Peyer's patch (tissue), 4 donors: ENCODE measurements at places on chromosomes 2 and 18. TPM values are rescaled to one million over a fixed set of nuclear protein-coding genes. Genes with fewer than 3 reads are reported as not detected.

Gene CRYGD
- not detected for total RNA-seq

- no peak overlapping the region for H3K4me3 ChIP-seq
- DNase-seq = no peak
- H3K36me3 ChIP-seq = no peaks in the 10 kb centered on the region
- no peak overlapping the region for H3K27ac ChIP-seq
- H3K4me1 ChIP-seq = no peaks in the 10 kb centered on the region
Measured at GRCh38 chr2:149724091-149724490, 136.5 kb upstream of the MMADHC start.

GRCh38 chr2:221505605-221506004 is 66.5 kb downstream of the EPHA4 start:
- no peak for DNase-seq
- H3K27me3 ChIP-seq = no peaks in the 10 kb centered on the region
- H3K4me3 ChIP-seq = no peak overlapping the region
- H3K27ac ChIP-seq = no peak overlapping the region

Gene LHCGR
- not detected for total RNA-seq

DNA sequence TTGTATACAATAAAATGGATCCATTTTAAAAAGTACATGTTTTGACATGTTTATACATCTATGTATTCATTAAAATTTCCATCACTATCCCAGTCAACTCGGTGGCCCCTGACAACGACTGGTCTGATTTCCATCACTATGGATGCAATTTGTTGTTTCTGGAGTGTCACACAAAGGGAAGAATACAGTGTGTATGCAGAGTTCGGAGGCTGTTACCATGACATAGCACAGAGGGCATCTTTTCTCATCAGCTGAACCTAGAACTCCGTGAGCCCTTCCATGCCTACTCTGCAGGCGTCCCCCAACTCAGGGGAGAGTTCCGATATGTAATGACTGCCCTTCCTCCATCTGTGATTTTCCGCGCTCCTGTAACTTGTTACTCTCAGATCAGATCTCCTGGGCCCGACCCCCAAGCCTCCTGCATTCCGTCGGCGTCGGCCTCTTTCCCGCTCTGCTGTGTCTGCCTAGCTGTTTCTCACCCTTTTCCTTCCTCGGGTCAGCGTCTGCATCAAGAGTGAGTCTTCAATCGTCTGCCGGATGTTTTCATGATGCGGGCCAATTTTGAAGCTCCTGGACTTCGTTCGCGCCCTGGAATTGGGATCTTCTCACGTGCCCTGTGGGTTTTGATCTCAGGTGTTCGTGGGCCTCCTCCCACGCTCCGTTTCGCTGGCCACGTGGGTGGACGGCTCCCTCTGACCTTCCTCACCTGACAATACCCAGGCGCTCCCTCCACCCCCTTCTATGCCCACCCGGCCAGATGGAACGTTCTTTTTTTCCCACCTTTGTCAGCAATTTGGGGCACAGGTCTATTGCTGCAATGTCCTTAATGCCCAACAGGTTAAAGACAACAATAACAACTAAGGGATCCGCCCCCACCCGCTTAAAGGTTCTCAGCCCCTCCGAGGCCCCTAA is 161.0 kb downstream of the TWIST2 start:
- H3K36me3 ChIP-seq = no peaks in the 10 kb centered on the region
- no peak overlapping the region for H3K27ac ChIP-seq
- H3K4me1 ChIP-seq = no peaks in the 10 kb centered on the region
- H3K4me3 ChIP-seq = no peak overlapping the region
- DNase-seq = no peak

- no peaks in the 10 kb centered on the region for H3K27me3 ChIP-seq
- no peaks in the 10 kb centered on the region for H3K36me3 ChIP-seq
- no peak for DNase-seq
Measured at GRCh38 chr2:217661378-217661777, 341.4 kb downstream of the TNS1 start.

DNA sequence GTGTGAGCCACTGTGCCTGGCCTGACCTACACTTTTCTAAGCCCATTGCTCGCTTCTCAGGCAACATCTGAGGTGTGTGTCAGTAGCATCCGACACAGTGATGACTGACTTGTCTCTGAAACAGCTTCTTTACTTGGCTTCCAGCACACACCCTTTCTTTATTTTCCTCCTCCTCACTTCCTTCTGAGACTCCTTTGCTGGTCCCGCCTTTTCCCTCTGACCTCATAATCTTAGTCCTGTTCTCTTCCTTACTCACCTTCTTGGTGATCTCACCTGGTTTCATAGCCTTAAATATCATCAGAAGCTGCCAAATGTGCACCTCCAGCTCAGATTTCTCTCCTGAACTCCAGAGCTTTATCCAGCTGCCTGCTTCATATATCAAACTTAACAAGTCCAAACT is 66.6 kb upstream of the PELI1 start:
- H3K27ac ChIP-seq = peak overlapping the region; percentile 32
- H3K36me3 ChIP-seq = no peaks in the 10 kb centered on the region
- H3K4me3 ChIP-seq = no peak overlapping the region
- no peaks in the 10 kb centered on the region for H3K27me3 ChIP-seq
- no peak for DNase-seq
- H3K4me1 ChIP-seq = peaks cover 18% of the 10 kb centered on the region

DNA sequence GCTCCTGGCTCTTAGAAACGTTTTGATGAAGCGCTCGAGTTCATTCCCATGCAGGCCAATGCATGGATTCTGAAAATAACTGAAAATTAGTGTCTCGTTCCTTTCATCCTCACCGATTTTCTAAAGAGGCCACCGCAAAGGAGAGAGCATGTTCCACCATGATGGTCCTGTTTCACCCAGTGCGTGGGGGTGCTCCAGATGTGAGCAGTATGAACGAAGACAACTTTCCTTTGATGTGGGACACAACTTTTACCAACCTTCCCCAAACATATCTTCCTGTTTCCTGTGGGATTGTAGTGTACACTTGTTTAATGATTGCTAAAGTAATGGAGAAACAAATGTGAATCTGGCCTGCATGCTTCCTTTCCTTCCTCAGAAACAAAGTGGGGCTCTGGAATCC is 114.5 kb downstream of the PRPF40A start:
- no peaks in the 10 kb centered on the region for H3K36me3 ChIP-seq
- H3K4me3 ChIP-seq = no peak overlapping the region
- no peaks in the 10 kb centered on the region for H3K4me1 ChIP-seq
- H3K27me3 ChIP-seq = no peaks in the 10 kb centered on the region
- no peak overlapping the region for H3K27ac ChIP-seq

- no peaks in the 10 kb centered on the region for H3K36me3 ChIP-seq
- H3K27me3 ChIP-seq = no peaks in the 10 kb centered on the region
- no peak for DNase-seq
- no peak overlapping the region for H3K27ac ChIP-seq
Measured at GRCh38 chr2:228675091-228675490, 493.6 kb upstream of the SPHKAP start.

GRCh38 chr2:8454797-8455196 is 227.1 kb upstream of the ID2 start:
- DNase-seq = no peak
- H3K4me1 ChIP-seq = no peaks in the 10 kb centered on the region
- H3K27me3 ChIP-seq = no peaks in the 10 kb centered on the region
- peak overlapping the region; percentile 26 for H3K27ac ChIP-seq

Gene HOXD11
- total RNA-seq = not detected

GRCh38 chr2:62568074-62568473 is 62.1 kb upstream of the TMEM17 start:
- no peaks in the 10 kb centered on the region for H3K4me1 ChIP-seq
- no peaks in the 10 kb centered on the region for H3K27me3 ChIP-seq
- no peaks in the 10 kb centered on the region for H3K36me3 ChIP-seq

- H3K4me3 ChIP-seq = no peak overlapping the region
- no peaks in the 10 kb centered on the region for H3K27me3 ChIP-seq
- H3K27ac ChIP-seq = no peak overlapping the region
- no peak for DNase-seq
- H3K36me3 ChIP-seq = no peaks in the 10 kb centered on the region
- no peaks in the 10 kb centered on the region for H3K4me1 ChIP-seq
Measured at GRCh38 chr2:164447660-164448059, 173.6 kb downstream of the GRB14 start.

- no peaks in the 10 kb centered on the region for H3K4me1 ChIP-seq
- H3K27ac ChIP-seq = no peak overlapping the region
- no peak for DNase-seq
- H3K36me3 ChIP-seq = no peaks in the 10 kb centered on the region
Measured at GRCh38 chr2:187618813-187619212, 64.6 kb upstream of the TFPI start.

- no peaks in the 10 kb centered on the region for H3K27me3 ChIP-seq
- no peaks in the 10 kb centered on the region for H3K36me3 ChIP-seq
- H3K27ac ChIP-seq = no peak overlapping the region
- H3K4me1 ChIP-seq = no peaks in the 10 kb centered on the region
- H3K4me3 ChIP-seq = no peak overlapping the region
Measured at GRCh38 chr2:218852911-218853667, 6.5 kb upstream of the WNT6 start.

Gene TMEM200C
- not detected for total RNA-seq

- H3K36me3 ChIP-seq = peaks cover 67% of the 10 kb centered on the region
- H3K27ac ChIP-seq = no peak overlapping the region
- H3K4me1 ChIP-seq = no peaks in the 10 kb centered on the region
- no peaks in the 10 kb centered on the region for H3K27me3 ChIP-seq
- no peak for DNase-seq
Measured at GRCh38 chr18:45852631-45853030, 27.2 kb downstream of the SIGLEC15 start.

DNA sequence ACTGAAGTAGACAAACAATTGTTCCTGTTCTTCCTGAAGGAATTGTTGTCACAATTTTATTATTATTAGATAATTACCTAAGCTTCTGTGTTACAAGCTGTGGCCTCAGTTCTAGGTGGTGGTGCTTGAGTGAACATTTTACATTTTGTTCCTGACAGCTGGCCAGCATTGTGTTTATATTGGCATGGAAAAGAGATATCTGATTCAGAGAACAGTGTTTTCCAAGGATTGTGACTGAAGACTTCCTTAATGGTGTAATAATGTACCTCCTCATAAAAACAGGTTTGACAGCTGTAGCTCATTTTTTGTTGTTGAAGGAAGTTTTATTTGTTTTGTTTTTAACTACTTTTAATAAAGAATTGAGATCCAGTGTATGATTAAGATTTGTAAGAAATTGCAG is 95.2 kb downstream of the EPB41L5 start:
- H3K27ac ChIP-seq = no peak overlapping the region
- no peak overlapping the region for H3K4me3 ChIP-seq
- no peak for DNase-seq
- no peaks in the 10 kb centered on the region for H3K27me3 ChIP-seq

DNA sequence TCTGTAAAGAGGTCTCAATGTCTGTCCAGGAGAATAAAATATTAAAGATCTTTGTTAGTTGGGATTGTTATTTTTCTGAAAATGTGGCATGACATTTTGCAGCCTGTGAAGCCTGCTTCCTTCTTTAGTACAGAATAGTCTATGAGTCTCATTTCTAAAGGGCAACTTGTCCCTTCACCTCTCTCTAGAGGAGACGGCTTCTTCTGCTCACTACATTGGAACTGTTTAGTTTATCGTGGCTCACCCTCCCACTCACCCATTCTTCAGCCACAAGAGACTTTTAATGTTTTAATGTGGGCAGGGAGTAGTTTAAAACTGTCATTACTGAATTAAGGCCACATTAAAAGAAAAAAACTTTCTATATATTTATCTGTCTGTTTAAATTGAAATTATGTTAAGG is 161.0 kb downstream of the BARD1 start:
- H3K27ac ChIP-seq = no peak overlapping the region
- H3K4me1 ChIP-seq = no peaks in the 10 kb centered on the region
- no peaks in the 10 kb centered on the region for H3K36me3 ChIP-seq
- no peak for DNase-seq
- H3K4me3 ChIP-seq = no peak overlapping the region
- no peaks in the 10 kb centered on the region for H3K27me3 ChIP-seq

Gene ZNF396
- total RNA-seq = 5.1 TPM

DNA sequence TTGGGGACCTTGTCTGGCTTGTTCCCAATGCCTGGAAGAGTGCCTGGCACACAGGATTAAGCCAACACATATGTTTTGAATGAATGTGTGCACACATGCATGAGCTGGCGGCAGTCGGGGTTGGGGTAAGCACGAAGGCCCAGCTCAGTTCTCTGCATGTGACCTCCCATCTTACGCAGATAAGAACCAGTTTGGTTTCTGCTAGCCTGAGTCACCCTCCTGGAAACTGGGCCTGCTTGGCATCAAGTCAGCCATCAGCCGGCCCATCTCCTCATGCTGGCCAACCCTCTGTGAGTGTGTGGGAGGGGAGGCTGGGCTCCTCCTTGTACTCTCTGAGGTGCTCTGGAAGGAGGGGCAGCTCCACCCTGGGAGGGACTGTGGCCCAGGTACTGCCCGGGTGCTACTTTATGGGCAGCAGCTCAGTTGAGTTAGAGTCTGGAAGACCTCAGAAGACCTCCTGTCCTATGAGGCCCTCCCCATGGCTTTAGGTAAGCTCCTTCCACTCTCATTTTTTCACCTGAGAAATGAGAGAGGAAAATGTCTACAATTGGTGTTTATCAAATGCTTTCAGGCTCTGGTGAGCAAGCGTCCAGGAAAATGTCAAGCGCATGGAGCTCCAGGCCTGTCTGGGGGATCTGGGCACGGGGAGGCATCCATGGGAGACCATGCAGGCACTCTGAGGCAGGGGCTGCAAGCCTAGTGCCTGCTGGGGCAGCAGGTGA is 9.7 kb upstream of the IL1RN start:
- peak overlapping the region; percentile 89 for H3K27ac ChIP-seq
- DNase-seq = peak; percentile 70
- H3K4me1 ChIP-seq = peaks cover 12% of the 10 kb centered on the region
- H3K4me3 ChIP-seq = no peak overlapping the region
- H3K27me3 ChIP-seq = no peaks in the 10 kb centered on the region

DNA sequence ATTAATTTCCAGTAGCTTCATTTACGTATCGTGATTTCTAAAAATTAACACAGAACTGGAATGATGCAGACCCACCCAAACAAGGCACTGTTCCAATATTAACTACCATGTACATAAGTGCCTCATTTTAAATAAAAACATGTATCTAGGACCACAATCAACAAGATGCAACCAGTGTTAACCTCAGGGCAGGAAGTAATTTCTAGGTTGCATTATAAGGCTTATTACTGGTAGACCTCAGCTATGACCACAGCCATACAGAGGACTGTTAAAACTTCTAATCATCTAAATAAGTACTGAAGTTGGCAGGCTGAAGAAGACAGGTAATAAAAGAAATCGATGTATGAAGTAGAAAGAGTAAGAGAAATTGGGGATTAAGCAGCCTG is 262.9 kb downstream of the HDAC4 start:
- H3K27me3 ChIP-seq = no peaks in the 10 kb centered on the region
- H3K36me3 ChIP-seq = peaks cover 64% of the 10 kb centered on the region
- no peak overlapping the region for H3K4me3 ChIP-seq

- H3K4me3 ChIP-seq = no peak overlapping the region
- no peaks in the 10 kb centered on the region for H3K4me1 ChIP-seq
Measured at GRCh38 chr2:189799531-189799930, 15.3 kb downstream of the PMS1 start.

Gene MC2R
- total RNA-seq = not detected

- no peaks in the 10 kb centered on the region for H3K36me3 ChIP-seq
- H3K4me3 ChIP-seq = no peak overlapping the region
- no peak overlapping the region for H3K27ac ChIP-seq
- DNase-seq = no peak
Measured at GRCh38 chr2:172836347-172836821, 100.7 kb downstream of the RAPGEF4 start.
